Cerebellum (tissue), 4 donors: ENCODE measurements at places on chromosomes 1 and 21.
A peak's percentile ranks its signal among the peaks of the same experiment; 100 is the strongest.

GRCh38 chr1:33836911-33837310 lies 27.0 kb upstream of the HMGB4 start:
- DNase-seq: no peak

GRCh38 chr1:25608488-25609178 lies 8.0 kb upstream of the MAN1C1 start:
- DNase-seq: peak; percentile 86

- no peak for DNase-seq
These were observed 106.3 kb upstream of the LBR start for GRCh38 chr1:225534135-225534534.

- DNase-seq: no peak
These were observed 97.7 kb downstream of the TMEM53 start for GRCh38 chr1:44576456-44577150.

- no peak for DNase-seq
These were observed 3.0 kb downstream of the F11R start for GRCh38 chr1:161017756-161018630.

- no peak for DNase-seq
These were observed 8.2 kb downstream of the HAPLN2 start for GRCh38 chr1:156627313-156627880.

- no peak for DNase-seq
These were observed 41.3 kb downstream of the TBCE start for GRCh38 chr1:235408503-235408960.

- DNase-seq: no peak
These were observed 400 bp downstream of the NCF2 start for GRCh38 chr1:183589874-183590243.

DNA sequence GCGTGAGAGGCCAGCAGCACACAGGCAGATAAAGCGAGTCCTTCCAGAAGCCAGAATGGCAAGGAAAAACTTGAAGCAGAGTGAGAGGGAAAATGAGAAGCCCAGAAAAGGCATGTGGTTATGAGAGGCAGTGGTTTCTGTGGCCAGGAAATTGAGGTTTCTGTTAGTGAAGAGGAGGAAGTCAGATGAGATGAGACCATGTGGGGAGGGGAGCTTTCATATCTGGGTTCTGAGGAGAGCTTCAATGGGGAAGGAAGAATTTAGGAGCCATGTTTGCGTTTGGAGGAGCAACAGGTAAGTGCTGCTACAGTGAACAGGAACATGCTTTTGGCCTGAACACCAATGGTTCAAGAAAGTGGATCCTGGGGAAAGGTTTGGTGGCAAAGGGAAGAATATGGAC lies 6.1 kb upstream of the CD1A start:
- DNase-seq: no peak

DNA sequence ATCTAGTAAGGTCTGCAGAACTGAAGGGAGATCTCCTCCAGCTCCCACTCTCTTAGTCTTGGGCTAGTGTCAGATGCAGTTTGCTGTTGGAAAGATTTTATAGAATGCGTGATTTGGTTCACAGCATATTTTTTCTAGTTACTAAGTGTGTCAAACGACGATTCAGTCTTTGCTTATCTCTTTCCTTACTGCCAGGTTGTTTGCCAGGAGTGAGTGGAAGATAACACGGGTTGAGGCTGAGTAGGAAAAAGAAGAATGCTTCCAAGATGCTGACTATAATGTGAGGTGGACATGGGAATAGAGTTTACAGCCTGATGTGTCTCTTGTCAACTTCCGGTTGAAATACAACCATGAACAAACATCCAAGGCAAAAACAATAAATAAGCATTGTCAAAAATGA lies 141.4 kb downstream of the GDAP2 start:
- no peak for DNase-seq

GRCh38 chr1:151006327-151007052 lies at the start of gene MINDY1:
Gene MINDY1 (minus strand): TSS chr1:151006902. CDS start chr1:151002617, 4,285 bp downstream.
- DNase-seq: peak; percentile 90

DNA sequence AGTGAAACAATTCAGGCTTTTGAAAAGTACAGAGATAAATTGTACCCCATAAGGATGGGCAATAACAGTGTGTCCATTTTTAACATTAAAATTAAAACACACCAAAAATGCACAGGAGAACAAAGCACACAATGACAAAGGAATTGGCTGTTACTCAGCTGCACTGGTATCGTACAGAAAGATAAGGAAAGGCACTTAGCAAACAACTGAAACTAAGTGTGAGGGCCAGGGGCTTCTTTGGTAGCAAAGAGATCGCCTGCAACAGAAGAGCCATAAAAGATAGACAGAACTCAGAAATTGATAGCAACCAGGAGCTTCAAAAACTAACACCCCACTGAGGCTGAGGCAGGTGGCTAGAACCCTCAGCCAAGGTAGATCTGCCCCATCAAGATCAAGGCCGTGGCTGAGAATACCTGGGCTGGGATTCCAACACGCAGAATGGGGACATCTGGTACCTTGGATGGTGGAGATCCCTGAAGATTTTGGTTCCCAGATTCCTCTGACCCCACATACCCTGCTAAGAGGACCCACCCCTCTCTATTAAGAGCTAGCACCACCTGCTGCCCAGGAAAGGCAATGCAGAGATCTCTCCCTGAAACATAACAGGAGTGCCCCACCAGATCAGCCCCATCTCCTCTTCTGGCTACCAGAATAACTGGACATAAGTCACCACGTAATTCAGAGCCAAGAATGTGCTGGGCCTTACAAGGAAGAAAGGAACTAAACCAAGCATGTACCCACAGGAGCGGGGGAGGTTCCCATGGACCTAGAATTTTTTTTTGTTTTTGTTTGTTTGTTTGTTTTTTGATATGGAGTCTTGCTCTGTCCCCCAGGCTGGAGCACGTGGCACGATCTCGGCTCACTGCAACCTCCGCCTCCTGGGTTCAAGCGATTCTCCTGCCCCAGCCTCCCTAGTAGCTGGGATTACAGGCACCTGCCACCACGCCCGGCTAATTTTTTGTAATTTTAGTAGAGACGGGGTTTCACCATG lies 16.2 kb downstream of the PLEKHO1 start:
- DNase-seq: no peak
